ENCODE measurements at places on chromosomes 11 and 22. TPM values are rescaled to one million over a fixed set of nuclear protein-coding genes. Genes with fewer than 3 reads are reported as not detected.

Gene E2F8
- 4.7 TPM for total RNA-seq

Gene DDTL
- total RNA-seq = not detected

Gene GDPD4
- total RNA-seq = not detected

GRCh38 chr11:7688238-7688826, 15.0 kb upstream of the CYB5R2 start:
- H3K4me1 ChIP-seq = no peaks in the 10 kb centered on the region
- peaks cover 12% of the 10 kb centered on the region for H3K27me3 ChIP-seq
- no peak overlapping the region for H3K27ac ChIP-seq
- H3K36me3 ChIP-seq = no peaks in the 10 kb centered on the region
- no peak overlapping the region for H3K4me3 ChIP-seq
- no peak for DNase-seq

GRCh38 chr11:102471474-102471873, 18.9 kb upstream of the TMEM123 start:
- H3K4me3 ChIP-seq = no peak overlapping the region
- H3K27ac ChIP-seq = no peak overlapping the region
- no peak for DNase-seq
- H3K36me3 ChIP-seq = no peaks in the 10 kb centered on the region

- H3K4me3 ChIP-seq = no peak overlapping the region
- DNase-seq = no peak
- H3K4me1 ChIP-seq = peaks cover 9% of the 10 kb centered on the region
Observed at GRCh38 chr11:66022401-66023185, 3.7 kb downstream of the CATSPER1 start.

DNA sequence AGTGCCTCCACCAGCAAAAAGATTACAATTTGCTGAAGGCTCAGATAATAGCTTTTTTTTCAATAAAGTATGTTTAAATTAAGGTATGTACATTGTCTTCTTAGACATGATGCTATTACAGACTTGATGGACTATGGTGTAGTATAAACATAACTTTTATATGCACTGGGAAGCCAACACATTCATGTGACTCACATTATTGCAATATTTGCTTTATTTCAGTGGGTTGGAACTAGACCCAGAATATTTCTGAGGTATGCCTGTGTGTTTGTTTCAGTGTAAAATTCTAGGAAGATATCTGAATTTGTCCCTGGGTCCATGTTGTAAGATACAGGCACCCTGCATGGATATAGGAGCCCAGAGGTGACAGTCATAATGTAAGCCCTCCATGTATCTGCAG, 120.0 kb upstream of the BDNF start:
- no peak overlapping the region for H3K4me3 ChIP-seq
- H3K27me3 ChIP-seq = no peaks in the 10 kb centered on the region
- no peak overlapping the region for H3K27ac ChIP-seq
- H3K36me3 ChIP-seq = no peaks in the 10 kb centered on the region
